CMK (cell line): ENCODE measurements at places on chromosomes 2 and 18.

DNA sequence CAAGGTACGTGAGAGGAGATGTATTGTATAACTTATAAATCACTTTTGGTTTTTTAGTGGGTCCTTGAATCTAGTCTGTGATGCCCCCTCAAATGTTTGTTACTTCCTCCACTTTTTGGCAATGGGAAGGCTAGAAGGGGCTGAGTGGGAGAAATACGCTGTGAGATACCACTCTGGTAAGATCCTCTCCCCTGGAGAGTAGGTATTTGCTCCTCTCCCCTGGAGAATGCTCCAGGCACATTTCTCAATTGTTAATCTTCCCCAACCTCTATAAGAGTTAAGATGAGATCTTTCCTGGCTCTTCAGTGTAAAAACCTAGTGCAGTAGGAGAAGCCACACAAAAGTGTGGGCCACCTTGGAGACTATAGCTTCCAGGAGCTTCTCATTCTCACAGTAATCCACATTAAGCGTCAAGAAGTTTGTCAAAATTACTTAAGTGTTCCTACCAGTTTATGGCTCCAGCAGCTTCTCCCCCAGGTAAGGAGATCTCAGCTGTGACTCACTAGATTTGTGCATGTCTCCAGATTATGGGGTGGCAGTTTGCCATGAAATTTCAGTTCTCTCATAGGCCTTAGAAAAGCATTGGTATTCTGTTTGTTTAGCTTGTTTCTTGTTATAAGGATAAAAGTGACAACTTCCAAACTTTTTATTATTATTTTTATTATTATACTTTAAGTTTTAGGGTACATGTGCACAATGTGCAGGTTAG, 182.6 kb downstream of the FSIP2 start:
- DNase-seq, result no peak

DNA sequence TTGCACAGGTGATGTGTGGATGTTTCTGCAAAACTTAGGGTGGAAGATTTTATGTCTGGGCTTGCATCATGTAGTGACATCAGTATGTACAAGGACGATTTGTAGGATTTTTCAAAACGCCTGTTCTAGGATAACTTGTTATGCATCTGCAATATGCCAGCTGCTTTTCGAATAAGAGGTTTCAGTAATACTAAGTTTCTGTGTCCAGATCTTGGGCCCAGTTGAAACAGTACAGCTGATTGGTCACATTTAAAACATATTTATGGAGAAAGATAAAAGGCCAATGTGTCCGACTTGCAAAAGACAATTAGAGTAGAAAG, 1.2 kb downstream of the PTPN4 start:
- DNase-seq, result no peak

DNA sequence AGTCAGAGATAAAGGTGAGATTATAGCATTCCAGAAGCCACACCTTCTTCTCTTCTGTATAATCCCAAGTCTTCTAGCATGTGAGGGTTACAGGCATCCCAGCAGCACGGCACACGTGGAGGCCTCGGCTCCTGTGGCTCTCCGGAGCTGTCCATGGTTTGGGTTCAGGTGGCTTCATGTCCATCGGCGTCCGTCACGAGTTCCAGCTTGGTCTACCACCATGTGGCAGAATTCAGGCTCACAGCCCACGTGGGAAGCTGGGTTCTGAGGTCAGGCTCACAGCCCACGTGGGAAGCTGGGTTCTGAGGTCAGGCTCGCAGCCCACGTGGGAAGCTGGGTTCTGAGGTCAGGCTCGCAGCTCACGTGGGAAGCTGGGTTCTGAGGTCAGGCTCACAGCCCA, 378.3 kb upstream of the SALL3 start:
- no peak for DNase-seq

- DNase-seq, result no peak
These were observed 154.6 kb downstream of the TFCP2L1 start for GRCh38 chr2:121130301-121130850.

DNA sequence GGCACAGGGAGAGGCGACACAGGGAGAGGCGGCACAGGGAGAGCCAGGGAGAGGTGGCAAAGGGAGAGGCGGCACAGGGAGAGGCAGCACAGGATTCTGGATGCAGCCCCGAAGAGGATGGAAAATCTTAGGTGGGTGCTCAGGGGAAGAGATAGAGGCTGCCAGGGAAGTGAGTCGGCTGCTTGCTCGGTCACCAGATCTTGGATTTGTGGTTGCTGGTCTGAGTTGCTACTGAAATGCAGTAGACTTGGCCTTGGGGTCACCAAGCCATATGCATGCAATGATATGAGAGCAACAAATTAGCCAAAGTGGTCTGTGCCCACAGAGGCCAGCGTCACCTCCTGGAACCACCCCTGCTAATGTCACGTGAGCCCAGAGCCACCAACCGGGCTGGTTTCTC, 117.2 kb upstream of the SALL3 start:
- DNase-seq, result no peak
